HS-27A (cell line): ENCODE measurements at places on chromosomes 13 and 19.
A peak's percentile ranks its signal among the peaks of the same experiment; 100 is the strongest.

GRCh38 chr13:29621051-29621800 is 25.7 kb upstream of the SLC7A1 start:
- DNase-seq: peak; percentile 55

- DNase-seq: no peak
Measured at GRCh38 chr13:28582892-28583240, 76.1 kb upstream of the POMP start.

- DNase-seq: no peak
Measured at GRCh38 chr13:20960663-20961309, 58.2 kb upstream of the XPO4 start.

GRCh38 chr19:41321600-41322270 is 11.8 kb downstream of the CCDC97 start:
- peak; percentile 91 for DNase-seq

DNA sequence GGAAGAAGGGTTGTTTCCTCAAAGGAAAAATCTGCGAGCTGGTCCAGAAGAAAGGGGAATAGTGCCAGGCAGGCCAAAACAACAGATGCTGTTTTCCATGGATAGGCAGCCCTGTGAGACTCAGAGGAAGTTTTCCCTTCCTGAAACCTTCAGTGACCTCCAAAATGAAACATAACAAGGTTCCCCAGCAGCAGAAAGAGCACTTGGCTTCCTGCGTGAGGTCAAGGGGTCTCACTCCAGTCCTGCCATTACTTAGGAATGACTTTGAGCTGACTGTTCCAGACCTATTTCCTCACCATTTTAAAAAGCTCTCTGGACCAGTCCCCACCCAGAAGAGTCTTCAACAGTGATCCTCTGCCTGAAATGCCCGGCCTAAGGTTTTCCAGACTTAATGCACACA is 104.6 kb upstream of the IPO5 start:
- no peak for DNase-seq

GRCh38 chr13:98182153-98182552 is 5.1 kb upstream of the RNF113B start:
- no peak for DNase-seq

DNA sequence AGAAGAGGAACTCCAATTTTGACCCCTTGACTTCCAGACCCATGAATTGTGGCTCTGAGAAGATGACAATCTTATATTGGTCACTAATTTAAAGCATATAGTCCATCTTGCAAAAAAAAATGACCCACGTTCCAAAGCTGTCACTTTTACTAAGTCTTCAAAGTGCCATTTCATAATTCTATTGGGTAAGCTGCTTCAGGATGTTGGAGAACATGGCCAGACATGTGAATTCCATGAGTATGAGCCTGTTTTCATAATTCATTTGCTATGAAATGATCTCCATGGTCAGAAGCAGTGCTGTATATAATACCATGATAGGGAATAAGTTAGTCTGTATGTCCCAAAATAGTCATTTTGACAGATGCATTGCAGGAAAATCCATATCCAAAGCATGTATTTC is 1787.3 kb downstream of the SLITRK5 start:
- no peak for DNase-seq

DNA sequence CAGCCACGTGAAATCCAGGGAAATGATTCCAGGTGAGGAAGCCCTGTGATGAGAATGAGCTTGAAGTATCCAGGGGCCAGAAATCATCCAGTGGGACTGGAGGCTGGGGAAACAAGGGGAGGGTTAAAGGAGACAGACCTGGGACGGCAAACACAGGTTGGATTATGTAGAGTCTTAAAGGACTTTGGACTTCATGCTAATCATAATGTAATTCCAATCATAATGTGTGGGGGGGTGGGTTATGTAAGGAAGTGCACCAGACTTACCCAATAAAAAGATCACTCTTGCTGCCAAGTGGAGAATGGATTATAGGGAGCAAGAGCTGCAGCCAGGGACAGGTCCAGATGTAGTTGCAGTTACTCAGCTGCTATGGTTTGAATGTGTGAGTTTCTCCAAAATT is 16.1 kb upstream of the CYSLTR2 start:
- DNase-seq: no peak

DNA sequence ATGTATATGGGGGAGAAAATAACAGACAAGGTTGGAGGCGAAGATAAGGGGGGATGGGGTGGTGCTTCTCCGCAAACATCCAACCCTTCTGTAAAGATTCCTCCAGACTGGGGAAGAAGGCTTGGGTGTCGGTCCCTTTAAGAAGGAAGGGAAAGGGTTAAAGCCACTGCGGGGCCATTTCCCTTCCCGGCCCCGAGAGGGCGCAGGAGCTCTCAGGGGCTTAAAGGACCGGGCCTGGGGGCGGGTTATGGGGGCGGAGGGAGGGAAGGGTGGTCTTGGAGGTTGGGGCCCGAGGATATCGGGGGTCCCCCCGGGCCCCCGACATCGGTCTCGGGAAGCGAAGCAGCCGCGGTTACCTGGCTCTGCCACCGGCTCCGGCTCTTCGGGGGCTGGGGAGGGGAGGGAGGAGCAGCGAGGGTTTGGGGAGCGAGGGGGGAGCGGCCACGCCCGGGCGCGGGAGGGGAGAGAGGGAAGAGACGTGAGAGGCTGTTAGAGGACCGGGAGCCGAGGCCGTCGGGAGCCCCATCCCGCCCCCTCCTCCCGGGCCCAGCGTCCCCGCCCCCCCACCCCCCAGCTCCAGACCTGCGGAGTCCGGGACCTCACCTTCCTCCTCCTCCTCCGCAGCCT is 2.8 kb downstream of the TNNT1 start:
- DNase-seq: no peak

- DNase-seq: no peak
Measured at GRCh38 chr13:42574011-42574410, at the start of gene TNFSF11. TSS of gene TNFSF11 (plus strand) at chr13:42574152. CDS start at chr13:42574304, 152 bp downstream.

DNA sequence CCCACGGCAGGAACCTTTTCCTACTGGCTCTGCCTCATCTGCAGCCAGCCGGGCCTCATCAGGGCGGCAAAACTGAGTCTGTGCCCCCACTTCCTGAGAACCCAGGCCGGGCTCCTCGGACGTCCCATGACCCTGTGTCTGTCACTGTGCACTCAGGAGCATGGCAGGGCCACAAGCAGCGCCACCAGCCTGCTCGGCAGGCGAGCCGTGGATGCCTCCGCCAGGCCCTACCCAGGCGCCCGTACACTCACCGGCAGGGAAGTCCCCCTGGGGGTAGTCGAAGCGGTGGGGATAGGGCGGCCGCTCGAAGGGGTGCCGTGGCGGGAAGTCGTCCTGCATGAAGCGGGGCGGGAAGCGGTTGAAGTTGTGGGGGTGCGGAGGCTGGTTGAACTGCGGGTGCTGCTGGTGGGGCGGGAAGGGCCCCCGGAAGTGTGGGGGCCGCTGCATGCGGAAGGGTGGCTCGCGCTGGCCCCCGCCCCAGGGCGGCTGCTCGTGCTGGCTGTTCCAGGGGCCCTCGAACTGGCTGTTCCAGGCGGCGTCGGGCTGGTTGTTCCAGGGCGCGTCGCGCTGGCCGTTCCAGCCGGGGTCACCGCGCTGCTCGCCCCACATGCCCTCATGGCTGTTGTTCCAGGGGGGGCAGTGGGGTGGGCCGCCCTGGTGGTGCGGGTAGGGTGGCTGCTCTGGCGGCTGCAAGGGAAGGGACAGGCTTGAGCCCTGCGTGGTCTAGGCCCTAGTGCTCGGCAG is 17.1 kb downstream of the CHERP start:
- no peak for DNase-seq

- DNase-seq: no peak
Measured at GRCh38 chr13:106186366-106187030, 349.0 kb downstream of the EFNB2 start.

- DNase-seq: no peak
Measured at GRCh38 chr13:111789420-111789819, 277.5 kb upstream of the SOX1 start.
